ENCODE measurements at places on chromosomes 12 and 14. TPM values are rescaled to one million over a fixed set of nuclear protein-coding genes. Genes with fewer than 3 reads are reported as not detected.

DNA sequence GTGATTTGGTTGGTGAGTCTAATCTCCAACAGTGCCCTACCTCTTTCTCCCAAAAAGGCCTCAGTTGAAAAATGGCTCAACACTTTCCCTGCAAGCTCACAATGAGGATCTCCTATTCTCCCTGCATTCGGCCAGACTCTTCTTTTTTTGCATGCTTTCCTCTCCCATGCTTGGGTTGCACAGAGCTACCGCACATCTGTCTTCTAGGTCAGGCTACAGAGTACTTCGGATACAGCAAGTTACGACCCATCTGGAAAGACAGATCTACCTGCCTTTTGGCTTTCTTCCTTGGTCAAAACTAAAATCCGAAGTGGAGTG, 305 bp upstream of the SLC16A7 start:
- DNase-seq: no peak

DNA sequence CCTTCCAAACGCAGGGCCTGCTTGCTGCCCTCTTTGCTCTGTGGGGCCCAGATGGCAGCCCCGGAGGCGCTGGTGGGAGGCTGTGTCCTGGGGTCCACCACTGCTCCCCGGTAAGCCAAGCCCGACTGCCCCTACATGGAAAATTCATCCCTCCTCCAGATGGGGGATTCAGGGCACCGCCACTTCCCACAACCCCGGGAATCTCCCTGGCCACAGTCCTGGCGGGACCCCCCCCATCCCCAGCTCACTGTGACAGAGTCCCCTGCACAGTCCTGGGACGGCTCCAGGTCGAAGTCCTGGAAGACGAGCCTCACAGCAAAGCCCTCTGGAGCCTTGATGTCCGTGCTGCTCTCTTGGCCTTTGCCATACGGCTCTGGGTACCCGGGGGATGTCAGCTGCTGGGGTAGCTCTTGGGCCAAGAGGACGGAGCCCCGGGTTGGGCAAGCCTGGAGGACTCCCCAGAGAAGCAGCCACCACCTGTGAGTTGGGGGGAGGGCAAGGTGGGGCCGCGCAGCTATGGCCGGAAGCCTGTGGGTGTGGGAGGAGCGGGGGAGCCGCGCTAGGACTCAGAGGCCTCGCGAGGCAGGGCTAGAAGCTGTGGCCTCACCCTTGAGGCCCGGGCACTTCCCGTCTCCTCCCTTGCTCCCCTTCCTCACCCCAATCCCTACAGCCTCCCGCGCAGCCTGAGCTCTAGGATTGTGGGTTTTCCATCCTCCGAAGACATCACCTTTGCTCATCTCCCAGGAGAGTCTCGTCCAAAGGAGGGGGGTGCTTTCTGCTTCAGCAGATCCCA, 815 bp downstream of the C1RL start:
- peak; percentile 95 for DNase-seq

GRCh38 chr12:6494258-6494743, 399 bp downstream of the NCAPD2 start:
- no peak for DNase-seq

- DNase-seq: no peak
Measured at GRCh38 chr14:30440961-30441360, 118.0 kb upstream of the G2E3 start.

- DNase-seq: peak; percentile 51
Measured at GRCh38 chr14:94764573-94764972, 5.3 kb downstream of the GSC start.

GRCh38 chr12:67721248-67721647, 72.7 kb downstream of the DYRK2 start:
- no peak for DNase-seq

GRCh38 chr14:104146651-104147345, 8.4 kb downstream of the KIF26A start:
- DNase-seq: peak; percentile 76

- no peak for DNase-seq
Measured at GRCh38 chr12:47939009-47939601, 24.3 kb upstream of the TMEM106C start.

DNA sequence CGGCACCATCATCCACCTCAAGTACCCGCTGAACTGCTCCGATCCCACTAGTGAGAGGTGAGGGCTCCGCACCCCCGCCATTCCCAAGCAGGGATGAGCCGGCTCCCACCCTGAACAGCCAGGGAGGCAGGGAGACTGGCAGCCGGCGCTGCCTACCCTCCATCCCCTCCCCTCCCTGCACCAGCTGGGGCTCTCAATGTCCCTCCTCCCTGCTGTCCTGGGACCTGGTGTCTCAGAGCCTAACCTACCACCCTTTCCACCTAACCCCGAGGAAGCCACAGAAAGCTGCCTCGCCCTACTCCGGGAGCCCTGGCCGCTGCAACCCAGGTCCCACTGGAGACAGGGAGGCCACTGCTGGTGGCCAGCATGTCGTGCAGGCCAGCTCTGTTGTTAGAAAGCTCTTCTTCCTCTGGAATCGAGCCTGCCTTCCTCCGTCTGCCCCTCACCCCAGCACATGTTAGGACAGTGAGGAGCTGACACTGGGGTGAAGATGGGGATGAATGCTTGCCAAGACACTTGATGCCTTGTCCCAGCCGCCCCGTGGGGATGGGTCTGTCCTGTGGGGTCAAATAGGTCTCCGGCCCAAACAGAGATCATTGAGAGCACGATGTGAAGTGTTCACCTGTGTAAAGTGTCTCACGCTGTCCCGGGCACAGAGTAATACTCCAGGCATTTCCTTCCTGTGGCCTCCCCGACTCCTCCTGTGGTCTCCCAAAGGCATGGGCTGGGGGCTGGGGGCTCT, 1.1 kb downstream of the PTPN6 start:
- DNase-seq: peak; percentile 75

DNA sequence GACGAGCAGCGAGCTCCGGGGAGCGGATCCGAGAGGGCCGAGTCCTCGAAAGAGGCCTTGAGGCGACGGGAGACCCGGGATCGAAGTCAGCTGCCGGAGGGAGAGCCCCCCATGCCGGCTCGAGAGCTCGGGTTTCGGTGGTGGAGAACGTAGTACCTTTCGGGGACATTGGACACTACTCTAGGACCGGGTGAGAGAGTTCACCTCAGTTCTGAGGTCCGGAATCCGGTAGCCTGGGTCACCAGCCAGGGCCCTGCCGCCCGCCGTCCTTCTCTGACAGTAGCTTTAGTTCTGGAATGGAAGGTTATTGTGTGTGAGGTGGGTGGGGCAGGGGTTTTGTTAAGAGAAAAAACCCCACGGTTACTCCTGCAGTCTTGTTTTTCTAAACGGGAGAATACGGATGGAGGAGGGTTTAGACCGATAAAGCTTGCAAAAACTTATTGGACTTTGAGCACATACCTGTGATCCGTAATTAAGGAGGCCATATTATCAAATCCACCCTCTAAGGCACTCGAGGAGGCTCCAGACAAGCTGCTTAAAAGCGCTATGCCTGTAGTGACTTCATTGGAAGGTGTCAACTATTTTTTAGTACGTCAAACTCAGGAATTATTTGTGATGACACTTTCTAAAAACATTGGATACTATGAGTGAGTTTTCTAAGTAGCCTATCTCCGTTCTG, 765 bp downstream of the SCYL2 start:
- no peak for DNase-seq

DNA sequence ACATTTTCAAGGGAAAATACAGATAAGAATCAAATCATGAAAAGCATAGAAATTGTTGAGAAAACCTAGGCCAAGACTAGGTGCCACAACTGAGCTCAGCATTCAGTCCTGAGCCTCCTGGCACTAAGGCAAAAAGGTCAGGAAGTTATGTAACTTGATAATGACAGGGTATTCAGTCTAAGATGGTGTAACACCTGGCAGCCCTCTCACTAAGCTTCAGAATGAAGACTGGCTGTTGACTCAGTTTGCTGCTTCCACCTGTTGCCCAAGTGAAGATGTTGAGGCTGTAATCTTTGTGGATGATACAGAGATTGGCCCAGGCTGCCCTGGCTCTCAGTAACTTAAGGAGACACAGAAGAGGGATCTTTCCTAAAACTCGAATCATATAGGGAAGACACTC, 19.6 kb downstream of the PROX2 start:
- DNase-seq: no peak

DNA sequence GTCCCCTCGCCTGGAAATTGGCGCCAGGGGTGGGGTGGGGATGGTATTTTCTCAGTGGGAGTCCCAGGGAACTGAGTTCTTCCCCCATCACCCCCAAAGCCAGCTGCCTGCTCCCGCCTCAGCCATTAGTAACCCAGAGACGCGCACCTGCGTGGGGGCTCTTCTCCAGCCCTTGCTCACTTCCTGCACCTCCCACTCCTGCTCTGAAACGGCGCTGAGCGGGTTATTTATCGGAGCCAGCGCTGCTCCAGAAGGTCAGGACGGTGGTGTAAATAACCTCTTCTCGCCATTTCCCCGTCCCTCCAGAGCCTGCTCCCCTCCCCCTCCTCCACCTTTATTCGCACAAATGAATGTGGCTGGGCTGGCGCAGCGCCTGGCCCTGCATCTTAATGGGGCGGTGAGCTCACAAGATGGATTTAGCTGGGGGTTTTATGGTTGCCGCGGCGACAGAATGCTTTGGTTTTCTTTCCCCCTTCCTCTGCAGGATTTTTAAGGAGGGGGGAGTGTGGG, 12.2 kb downstream of the GPR84 start:
- DNase-seq: no peak

DNA sequence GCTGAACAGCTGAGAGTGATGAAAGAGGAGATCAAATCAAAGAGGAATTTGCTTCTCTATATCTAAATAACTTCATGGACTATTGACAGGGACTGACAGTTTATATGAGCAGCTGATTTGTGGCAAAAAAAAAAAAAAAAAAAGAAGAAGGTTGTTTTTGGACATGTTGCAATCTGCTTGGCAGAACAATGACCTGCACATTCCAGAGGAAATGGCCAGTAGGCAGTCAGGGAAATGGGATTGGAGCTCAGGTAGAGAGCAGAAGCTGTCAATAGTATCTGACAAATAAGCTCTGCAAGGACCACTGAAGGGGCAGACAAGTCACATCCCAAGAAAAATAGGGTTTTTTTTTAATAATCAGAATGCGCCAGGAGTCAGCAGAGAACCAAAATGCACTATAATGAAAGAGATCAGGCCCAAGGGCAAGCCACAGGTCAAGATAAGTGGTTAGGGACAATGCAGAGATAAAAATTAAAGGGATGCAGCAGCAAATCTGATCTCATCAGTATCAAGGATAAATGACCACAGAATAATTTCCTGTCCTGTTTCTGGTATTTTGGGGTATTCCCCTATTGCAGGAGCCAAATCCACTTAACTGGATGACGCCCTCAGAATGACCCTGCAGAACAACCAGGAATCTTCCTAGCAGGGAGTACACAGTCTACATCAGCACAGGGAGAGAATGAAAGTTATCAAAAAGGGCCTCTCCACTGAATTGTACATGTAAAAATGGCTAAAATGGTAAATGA, 22.6 kb upstream of the DUSP16 start:
- DNase-seq: no peak

- no peak for DNase-seq
Measured at GRCh38 chr14:94405486-94405885, 17.1 kb upstream of the SERPINA1 start.

PROX2 gene
- total RNA-seq: not detected

MYF6 gene
- not detected for total RNA-seq

TSHR gene
- 0.29 TPM for total RNA-seq

CLEC4A gene
- 2.8 TPM for total RNA-seq

RND1 gene
- total RNA-seq: 0.29 TPM

MPHOSPH9 gene
- 18.7 TPM for total RNA-seq
